ENCODE measurements at places on chromosomes 12 and 14. TPM values are rescaled to one million over a fixed set of nuclear protein-coding genes. Genes with fewer than 3 reads are reported as not detected.
A peak's percentile ranks its signal among the peaks of the same experiment; 100 is the strongest.

DNA sequence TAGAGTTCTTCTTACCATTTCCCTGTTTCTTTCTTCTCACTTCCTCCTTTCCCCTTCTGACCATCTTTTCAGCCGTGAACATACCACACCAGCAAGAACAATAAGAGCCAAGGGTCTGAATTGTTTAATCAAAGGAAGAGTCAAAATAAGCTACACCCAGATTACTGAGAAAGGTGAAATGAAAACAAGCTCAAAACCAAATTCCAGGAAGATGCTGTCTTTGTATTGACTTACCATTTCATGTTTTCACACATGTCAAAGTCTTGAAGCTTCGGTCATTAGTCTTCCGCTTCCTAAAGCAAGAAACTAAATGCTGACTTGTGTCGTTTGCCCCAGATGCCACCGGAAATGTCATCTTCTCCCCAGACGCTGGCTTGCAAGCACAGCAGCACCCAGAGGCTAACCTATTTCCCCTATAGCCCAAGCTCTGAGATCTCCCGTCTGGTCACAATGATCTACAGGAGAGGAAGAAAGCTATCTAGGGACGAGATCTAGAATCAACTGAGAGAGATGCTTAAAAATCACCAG lies 136.5 kb upstream of the AMIGO2 start:
- H3K4me3 ChIP-seq, result peak overlapping the region; percentile 86
- DNase-seq, result peak; percentile 86
- peaks cover 66% of the 10 kb centered on the region for H3K36me3 ChIP-seq
- peaks cover 43% of the 10 kb centered on the region for H3K4me1 ChIP-seq
- peak overlapping the region; percentile 95 for H3K27ac ChIP-seq
- no peaks in the 10 kb centered on the region for H3K27me3 ChIP-seq

GRCh38 chr14:37253905-37254304 lies 56.2 kb downstream of the MIPOL1 start:
- H3K27me3 ChIP-seq, result no peaks in the 10 kb centered on the region
- no peak overlapping the region for H3K4me3 ChIP-seq
- H3K4me1 ChIP-seq, result no peaks in the 10 kb centered on the region
- H3K36me3 ChIP-seq, result no peaks in the 10 kb centered on the region
- no peak for DNase-seq
- H3K27ac ChIP-seq, result no peak overlapping the region

Gene TMEM63C
- total RNA-seq, result 0.45 TPM

DNA sequence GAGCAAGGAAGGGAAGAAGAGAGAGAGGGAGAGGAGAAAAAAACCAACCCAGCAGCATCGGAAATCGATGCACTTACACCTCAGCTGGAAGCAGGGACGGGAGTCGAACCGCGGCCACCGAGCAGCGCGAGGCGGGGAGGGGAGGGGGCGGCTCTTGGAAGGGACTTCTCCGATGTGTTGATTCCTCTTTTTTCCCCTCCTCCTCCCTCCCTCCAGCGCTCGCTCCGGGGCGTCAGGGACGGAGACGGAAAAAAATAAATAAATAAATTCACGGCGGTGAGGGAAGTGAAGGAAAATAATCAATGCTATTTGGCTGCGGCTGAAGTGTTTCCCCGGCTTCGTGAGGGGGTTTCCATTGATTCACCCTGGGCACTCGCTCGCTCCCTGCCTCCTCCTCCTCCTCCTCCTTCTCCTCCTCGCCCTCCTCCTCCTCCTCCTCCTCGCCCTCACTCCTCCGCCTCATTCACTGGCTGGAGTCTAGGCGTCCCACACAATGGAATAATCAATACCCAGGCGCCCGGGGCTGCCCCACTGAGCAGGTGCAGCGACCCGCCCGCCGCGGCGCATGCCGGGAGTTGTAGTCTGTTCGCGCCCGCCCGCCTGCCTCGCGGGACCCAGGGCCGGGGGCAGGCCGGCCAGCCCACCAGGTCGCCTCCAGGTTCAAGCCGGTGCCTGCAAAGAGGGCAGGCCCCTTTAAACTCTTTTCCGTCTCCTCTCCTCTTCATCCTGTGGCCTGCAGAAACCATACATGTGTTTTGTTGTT lies at the start of gene ZFHX2:
ZFHX2 (minus strand) TSS at position 500 of the 763 bp plus-strand sequence. CDS start 16,440 bp downstream, outside the sequence.
- H3K4me1 ChIP-seq, result peaks cover 21% of the 10 kb centered on the region
- DNase-seq, result peak; percentile 79
- H3K27ac ChIP-seq, result peak within 1 kb of the TSS; percentile 89

Gene APOF
- not detected for total RNA-seq

Gene MUCL1
- not detected for total RNA-seq

- DNase-seq, result no peak
- no peaks in the 10 kb centered on the region for H3K27me3 ChIP-seq
- no peaks in the 10 kb centered on the region for H3K36me3 ChIP-seq
- H3K4me3 ChIP-seq, result no peak overlapping the region
- no peak overlapping the region for H3K27ac ChIP-seq
- no peaks in the 10 kb centered on the region for H3K4me1 ChIP-seq
Observed at GRCh38 chr14:57714487-57714931, 151.4 kb downstream of the SLC35F4 start.
